ENCODE measurements at places on chromosomes 1 and 21.

DNA sequence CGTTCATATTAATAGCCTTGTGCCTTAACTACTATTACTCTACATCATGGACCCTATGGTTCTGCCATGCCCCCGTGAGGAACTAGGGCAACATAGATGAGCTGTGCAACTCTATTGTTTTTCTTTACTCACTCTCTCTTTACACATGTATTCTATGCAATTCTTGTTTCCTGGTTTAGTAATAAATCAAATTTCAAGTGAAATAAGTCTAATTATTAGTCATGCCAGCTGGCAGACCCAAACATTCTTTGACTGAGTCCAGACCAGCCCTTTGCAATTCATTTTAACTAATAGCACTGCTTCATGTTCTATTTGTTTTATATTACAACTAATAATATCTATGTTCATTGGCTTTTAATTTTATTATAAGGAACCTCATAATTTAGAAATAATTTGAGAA is 789.3 kb upstream of the ADAMTS5 start:
- DNase-seq: no peak

DNA sequence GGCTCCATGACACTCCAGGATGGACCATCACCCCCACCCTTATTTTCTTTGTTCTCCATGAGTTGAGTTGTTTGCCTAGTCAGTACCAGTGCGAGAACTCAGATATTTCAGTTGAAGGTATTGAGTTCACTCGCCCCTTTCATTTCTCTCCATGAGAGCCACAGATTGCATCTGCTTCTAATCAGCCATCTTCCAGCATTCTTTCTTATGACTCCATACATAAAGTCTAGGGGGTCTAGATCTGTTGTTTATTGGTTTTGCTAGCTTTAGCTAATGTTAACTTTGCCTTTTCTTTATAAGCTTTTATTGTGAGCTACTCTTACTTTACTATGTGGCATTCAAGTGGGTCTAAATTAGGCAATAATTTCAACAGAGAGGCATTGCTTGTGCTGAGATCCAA is 71.6 kb upstream of the PDC start:
- no peak for DNase-seq

- DNase-seq: no peak
Measured at GRCh38 chr1:168422203-168422847, 121.5 kb downstream of the XCL2 start.

DNA sequence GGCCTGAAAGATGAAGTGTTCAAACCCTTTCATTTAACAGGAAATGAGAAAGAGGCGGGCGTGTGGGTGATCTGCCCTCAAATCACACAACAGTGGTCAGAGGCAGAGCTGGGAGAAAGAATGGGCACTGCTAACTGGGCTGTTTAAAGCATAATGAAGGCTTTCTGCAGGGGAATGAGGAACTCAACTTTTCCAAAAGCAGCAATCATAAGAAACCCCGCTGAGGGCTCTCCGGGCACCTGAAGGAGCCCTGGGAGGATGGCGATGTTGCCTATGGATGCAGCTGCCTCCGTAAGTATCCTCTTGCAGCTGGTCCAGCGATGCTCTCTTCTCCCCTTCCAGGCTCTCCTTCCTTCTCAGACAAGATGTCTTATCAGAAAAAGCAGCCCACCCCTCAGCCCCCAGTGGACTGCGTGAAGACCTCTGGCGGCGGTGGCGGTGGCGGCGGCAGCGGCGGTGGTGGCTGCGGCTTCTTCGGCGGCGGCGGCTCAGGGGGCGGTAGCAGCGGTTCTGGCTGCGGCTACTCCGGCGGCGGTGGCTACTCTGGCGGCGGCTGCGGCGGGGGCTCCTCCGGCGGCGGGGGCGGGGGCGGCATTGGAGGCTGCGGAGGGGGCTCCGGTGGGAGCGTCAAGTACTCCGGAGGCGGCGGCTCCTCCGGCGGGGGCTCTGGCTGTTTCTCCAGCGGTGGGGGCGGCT is 1.2 kb downstream of the LORICRIN start:
- no peak for DNase-seq

DNA sequence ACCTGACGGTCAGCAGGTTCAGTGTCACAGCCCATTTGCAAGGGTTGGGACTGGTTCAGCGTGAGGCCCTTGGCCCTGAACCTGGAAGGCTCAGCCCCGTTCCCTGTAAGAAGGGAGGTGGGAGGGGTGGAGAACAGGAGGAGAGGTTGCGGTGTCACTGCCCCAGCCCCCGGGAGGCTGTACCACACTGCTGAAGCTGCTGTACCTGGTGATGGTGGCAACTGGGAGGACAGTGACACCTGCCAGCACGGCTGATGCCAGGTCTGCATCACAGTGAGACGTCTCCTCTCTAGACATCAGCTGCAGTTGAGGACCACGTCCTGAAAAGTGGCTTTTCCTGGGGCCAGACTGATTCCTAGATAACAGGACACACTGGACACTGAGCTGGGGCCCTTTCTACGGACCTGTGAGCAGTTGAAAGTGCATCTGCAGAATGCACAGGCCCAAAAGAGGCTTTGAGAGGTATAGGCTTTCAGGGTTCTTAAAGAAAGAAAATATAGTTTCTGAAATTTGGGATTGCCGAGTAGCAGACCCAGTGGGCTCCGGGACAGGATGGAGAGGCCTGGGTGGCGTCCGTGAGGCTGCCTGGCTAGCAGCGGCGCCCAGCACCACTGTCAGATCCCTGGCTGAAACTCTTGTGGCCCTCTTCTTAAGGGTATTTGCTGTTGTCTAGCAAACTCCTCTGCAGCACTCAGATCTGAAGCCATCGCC is 47.7 kb downstream of the COQ8A start:
- no peak for DNase-seq
